ENCODE measurements at places on chromosomes 7 and 10.

GRCh38 chr7:137820677-137821420 is 25.9 kb downstream of the DGKI start:
- peak; percentile 91 for DNase-seq

- peak; percentile 86 for DNase-seq
Observed at GRCh38 chr10:122939856-122940543, 14.0 kb downstream of the C10orf88 start.

DNA sequence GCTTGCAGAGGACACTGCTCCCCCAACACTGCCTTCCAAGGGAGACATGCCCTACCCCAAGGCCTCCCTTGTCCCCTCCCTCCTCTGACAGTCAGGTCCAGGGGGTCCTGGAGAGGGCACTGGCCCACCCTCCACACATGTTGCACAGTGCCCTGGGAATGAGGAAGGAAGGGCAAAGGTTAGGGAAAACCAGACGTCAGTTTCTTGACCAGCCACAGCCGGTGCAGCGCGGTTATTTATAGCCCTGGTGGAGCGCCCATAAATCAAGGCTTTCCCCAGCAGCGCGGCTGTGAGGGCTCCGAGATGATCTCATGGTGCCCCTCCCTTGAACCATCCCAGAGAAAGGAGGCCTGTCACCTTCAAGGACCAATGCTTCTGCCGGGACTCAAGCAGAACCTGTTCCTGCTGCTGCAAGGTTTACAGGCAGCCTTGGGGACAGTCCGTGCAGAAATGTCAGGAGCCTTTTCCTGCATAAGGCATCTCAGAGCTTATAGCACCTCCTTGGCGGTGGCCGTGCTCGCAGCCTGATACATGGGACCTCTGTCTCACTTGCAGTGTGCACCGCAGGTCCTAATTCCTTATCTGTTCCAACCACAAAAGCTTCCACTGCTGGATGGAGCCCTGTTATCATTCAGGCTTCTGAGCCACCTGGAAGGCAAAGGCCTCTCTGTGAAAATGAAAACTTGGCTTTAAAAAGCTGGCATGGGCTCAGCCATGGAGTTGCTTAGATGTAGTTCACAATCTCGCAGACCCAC is 127.3 kb downstream of the LHPP start:
- DNase-seq, result peak; percentile 60

DNA sequence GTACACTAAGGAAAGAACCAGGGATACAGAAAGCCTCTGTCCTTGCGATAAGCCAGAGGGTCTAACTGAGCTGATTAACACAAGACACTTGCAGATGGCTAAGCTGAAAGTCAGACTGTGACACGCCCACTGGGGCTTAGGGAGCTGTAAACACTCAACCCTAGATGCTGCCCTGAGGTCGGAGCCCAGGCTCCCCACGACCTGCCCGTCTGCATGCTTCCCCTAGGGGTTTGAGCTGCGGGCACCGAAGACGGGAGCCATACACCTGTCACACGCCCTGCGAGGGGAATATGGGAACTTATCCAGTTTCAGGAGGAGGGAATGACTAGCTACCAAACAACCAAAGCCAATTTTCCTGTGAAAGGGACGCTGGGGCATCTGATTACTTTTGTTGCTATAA is 96.0 kb downstream of the HTR5A start:
- DNase-seq, result peak; percentile 15

DNA sequence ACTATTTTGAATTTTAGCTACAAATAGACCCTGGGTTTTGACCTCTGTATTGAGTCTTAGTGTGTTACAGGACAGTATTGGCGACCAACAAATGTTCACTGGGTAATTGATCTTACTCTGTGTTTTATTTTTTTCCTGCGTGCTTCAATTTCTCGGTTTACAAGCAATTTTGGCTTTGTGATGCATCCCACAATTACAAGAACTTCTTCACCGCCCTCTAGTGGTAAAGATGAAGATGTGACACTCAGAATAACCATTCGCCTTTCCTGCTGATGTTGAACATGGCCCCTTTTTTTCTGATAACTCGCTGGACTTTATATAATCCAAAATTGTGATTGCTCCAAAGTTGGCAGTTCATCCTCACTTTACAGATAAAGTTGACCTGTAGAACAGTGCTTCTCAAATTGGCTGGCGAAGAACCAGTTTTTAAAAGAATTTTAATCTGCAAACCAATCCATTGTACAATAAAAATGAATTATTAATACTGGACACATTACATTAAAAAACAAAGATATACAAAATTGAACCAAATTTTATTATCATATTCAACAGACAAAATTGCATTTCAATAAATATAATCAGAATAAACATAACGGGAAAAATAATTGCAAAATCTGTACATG is 20.2 kb upstream of the SMC3 start:
- peak; percentile 83 for DNase-seq

Data from fibroblast of the aortic adventitia (primary cell).